ENCODE measurements at places on chromosomes 2 and 18. TPM values are rescaled to one million over a fixed set of nuclear protein-coding genes. Genes with fewer than 3 reads are reported as not detected.

ACTR3 gene
- 265 TPM for total RNA-seq

ANKRD23 gene
- 4.4 TPM for total RNA-seq

CD226 gene
- total RNA-seq, result 0.46 TPM

HAAO gene
- total RNA-seq, result 0.73 TPM

LAMA1 gene
- total RNA-seq, result 0.30 TPM

UGT1A4 gene
- not detected for total RNA-seq

ANKRD62 gene
- total RNA-seq, result not detected

RUFY4 gene
- not detected for total RNA-seq

CDCA7 gene
- total RNA-seq, result 5.1 TPM

LHCGR gene
- total RNA-seq, result not detected

CCNT2 gene
- 33.0 TPM for total RNA-seq

TNFRSF11A gene
- total RNA-seq, result not detected

TMEM200C gene
- 2.1 TPM for total RNA-seq

- H3K27ac ChIP-seq, result peak overlapping the region; percentile 87
- no peak overlapping the region for H3K4me3 ChIP-seq
- DNase-seq, result peak; percentile 81
- H3K27me3 ChIP-seq, result no peaks in the 10 kb centered on the region
- peaks cover 48% of the 10 kb centered on the region for H3K4me1 ChIP-seq
Measured at GRCh38 chr2:31318361-31319336, 84.7 kb downstream of the EHD3 start.

- H3K4me3 ChIP-seq, result no peak overlapping the region
- DNase-seq, result no peak
- no peaks in the 10 kb centered on the region for H3K36me3 ChIP-seq
- H3K4me1 ChIP-seq, result peaks cover 12% of the 10 kb centered on the region
- no peaks in the 10 kb centered on the region for H3K27me3 ChIP-seq
- no peak overlapping the region for H3K27ac ChIP-seq
Measured at GRCh38 chr2:159882130-159882745, 84.2 kb upstream of the CD302 start.

DNA sequence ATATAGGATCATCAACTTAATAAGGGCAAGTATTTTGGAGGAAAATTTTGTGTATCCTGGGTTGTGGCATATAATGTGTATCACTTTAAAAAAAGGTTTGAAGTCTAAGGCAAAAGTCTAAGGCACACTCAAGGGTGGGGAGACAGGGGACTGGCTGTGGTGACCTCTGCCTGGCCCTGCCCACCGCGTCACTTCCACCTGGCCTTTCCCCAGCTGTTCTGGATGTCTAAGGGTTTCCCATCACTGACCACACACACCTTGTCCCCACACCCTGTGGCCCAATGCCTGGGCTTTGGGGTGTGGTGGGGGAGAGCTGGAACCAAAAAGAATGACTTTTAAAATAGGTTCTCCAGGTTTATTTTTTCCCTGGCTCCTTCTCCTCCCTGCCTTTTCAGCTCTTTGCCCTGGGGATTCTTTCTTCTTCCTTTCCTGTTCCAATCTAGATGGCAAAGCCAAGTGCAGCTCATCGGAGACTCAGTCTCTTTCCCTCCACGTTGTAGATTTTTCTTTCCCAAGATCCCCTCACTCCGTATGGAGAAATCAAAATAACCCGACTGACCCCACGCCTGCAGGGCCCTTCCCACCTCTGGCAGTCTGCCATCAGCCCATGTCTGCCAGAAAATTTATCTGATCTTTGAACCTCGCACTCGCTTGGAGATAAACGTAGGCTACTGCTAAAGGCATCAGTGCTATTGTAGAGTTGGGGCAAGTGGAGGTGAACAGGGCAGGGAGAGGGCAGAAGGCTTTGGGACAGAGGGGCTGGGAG lies 257.2 kb downstream of the DYSF start:
- H3K27ac ChIP-seq, result no peak overlapping the region
- H3K36me3 ChIP-seq, result no peaks in the 10 kb centered on the region
- H3K4me3 ChIP-seq, result no peak overlapping the region
- DNase-seq, result no peak
- peaks cover 7% of the 10 kb centered on the region for H3K27me3 ChIP-seq
- no peaks in the 10 kb centered on the region for H3K4me1 ChIP-seq

DNA sequence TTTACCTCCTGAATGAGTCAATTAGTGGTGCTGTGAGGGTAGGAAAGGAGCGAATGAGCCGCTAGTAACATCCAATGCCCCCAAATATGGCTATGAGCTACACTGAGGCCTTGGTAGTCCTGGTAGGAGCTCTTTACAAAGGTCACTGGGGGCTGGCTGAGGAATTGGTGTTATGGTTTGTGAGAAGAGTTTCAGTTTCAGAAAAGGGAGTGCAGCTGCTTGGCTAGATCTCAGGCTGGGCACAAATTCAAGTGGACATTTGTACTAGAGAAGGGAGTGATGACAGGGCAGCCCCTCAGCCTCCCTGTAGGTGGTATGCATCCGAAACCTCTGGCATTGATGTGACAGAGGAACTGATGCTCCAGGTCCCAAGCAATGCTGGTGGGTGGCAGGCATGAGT lies 13.9 kb upstream of the PAIP2B start:
- no peak for DNase-seq
- H3K27me3 ChIP-seq, result peaks cover 70% of the 10 kb centered on the region
- H3K27ac ChIP-seq, result no peak overlapping the region

GRCh38 chr2:62934517-62934916 lies 116.1 kb upstream of the OTX1 start:
- H3K27me3 ChIP-seq, result no peaks in the 10 kb centered on the region
- H3K27ac ChIP-seq, result no peak overlapping the region
- DNase-seq, result no peak
- no peak overlapping the region for H3K4me3 ChIP-seq
- H3K36me3 ChIP-seq, result no peaks in the 10 kb centered on the region
- H3K4me1 ChIP-seq, result peaks cover 41% of the 10 kb centered on the region

DNA sequence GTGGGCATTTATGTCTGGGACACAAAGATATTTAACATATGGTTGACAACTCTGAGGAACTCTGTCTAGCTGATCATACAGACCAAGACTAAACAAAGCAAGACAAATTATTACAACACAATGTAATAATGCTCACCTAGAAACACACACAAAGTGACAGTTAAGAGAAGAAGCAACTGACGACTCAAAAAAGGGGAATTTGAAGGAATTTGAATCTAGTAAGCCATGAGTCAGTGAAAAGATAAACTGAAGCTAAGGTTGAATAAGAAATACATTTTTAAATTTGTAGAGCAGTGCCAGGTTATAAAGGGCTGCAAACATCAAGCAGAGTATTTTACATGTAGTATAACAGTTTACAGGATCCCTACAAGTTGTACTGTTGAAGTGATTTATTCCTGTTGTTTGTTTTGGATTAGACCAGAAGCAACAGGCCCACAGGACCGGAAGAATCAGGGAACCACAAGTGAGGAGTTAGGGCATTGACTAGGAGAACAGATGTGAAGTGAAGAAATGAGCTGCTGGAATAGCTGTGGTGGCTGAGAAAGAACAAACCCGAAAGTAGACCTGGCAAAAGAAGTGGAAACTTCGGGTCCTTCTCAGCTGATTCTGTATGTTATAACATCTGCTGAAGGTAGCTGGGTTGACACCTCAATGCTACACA lies 35.6 kb downstream of the IFIH1 start:
- no peaks in the 10 kb centered on the region for H3K27me3 ChIP-seq
- H3K27ac ChIP-seq, result no peak overlapping the region
- H3K4me3 ChIP-seq, result no peak overlapping the region

- no peak overlapping the region for H3K4me3 ChIP-seq
- no peak overlapping the region for H3K27ac ChIP-seq
- peak; percentile 78 for DNase-seq
Measured at GRCh38 chr2:134668821-134669220, 50.0 kb downstream of the TMEM163 start.

GRCh38 chr2:222297600-222297935 lies 1.2 kb downstream of the PAX3 start:
- peaks cover 1% of the 10 kb centered on the region for H3K36me3 ChIP-seq
- H3K4me1 ChIP-seq, result peaks cover 37% of the 10 kb centered on the region
- peaks cover 98% of the 10 kb centered on the region for H3K27me3 ChIP-seq
- peak overlapping the region; percentile 61 for H3K4me3 ChIP-seq

DNA sequence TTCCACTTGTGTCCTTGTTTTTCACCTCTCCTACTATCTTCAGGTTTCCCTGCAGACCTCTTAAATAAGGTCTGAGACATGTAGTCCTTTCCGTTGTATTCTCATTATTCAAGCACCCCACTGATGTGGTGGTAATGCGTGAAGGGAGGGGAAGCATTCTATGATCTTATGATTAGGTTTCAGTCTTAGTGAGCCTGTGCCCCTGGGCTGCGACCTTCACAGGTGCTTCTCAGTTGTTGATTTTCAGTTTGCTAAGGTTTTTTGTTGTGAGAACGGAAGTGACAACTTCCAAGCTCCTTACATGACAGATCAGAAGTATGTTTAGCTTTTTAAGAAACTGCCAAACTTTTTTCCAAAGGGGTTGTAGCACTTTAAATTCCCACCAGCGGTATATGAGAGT lies 41.3 kb downstream of the VPS54 start:
- H3K4me1 ChIP-seq, result peaks cover 4% of the 10 kb centered on the region
- H3K27ac ChIP-seq, result no peak overlapping the region
- no peak for DNase-seq
- H3K27me3 ChIP-seq, result no peaks in the 10 kb centered on the region

- H3K4me1 ChIP-seq, result peaks cover 50% of the 10 kb centered on the region
- peak overlapping the region; percentile 41 for H3K27ac ChIP-seq
- H3K27me3 ChIP-seq, result no peaks in the 10 kb centered on the region
- H3K4me3 ChIP-seq, result no peak overlapping the region
- DNase-seq, result no peak
Measured at GRCh38 chr2:85435981-85436835, 17.7 kb downstream of the SH2D6 start.

DNA sequence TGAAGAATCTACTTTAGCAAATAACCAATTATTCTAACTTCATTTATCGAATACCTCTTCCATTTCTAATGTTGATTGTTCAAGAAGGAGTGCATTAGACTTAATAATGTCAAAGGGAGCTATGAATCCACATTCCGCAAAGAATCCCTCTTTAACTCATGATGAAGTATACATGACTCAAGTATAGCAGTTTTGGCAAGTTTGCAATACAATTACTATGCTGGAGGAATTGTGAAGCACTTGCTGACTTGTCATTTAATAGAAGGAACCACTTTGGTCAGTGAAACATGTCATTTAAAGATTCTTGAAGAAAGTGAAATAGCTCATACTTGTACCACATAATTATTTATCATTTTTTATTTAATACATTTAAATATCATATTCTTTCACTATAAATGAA lies 125.1 kb downstream of the SLC39A10 start:
- H3K27ac ChIP-seq, result no peak overlapping the region
- no peaks in the 10 kb centered on the region for H3K36me3 ChIP-seq
- DNase-seq, result no peak
- no peaks in the 10 kb centered on the region for H3K4me1 ChIP-seq
- peaks cover 15% of the 10 kb centered on the region for H3K27me3 ChIP-seq

DNA sequence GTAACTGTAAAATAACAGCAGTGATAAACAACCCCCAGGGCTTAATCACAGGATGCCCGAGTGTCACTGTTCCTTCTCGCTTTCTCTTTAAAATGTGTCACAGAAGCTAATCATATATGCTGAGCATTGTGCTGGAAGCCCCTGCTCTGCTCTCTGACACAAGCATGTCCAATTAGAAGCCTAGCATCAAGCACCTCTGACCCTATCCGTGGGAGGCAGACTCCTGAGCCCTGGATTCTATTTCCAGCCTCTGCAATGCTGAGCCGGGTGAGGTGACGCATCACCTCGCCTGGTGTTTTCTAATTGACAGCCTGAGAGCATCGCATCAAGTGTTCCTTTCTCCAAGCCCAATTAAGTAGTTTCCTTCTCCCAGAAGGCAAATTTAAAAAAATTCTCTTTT lies 19.7 kb upstream of the SCG2 start:
- H3K36me3 ChIP-seq, result no peaks in the 10 kb centered on the region
- no peaks in the 10 kb centered on the region for H3K27me3 ChIP-seq
- H3K4me3 ChIP-seq, result no peak overlapping the region
- no peak for DNase-seq
- peaks cover 23% of the 10 kb centered on the region for H3K4me1 ChIP-seq
- no peak overlapping the region for H3K27ac ChIP-seq

DNA sequence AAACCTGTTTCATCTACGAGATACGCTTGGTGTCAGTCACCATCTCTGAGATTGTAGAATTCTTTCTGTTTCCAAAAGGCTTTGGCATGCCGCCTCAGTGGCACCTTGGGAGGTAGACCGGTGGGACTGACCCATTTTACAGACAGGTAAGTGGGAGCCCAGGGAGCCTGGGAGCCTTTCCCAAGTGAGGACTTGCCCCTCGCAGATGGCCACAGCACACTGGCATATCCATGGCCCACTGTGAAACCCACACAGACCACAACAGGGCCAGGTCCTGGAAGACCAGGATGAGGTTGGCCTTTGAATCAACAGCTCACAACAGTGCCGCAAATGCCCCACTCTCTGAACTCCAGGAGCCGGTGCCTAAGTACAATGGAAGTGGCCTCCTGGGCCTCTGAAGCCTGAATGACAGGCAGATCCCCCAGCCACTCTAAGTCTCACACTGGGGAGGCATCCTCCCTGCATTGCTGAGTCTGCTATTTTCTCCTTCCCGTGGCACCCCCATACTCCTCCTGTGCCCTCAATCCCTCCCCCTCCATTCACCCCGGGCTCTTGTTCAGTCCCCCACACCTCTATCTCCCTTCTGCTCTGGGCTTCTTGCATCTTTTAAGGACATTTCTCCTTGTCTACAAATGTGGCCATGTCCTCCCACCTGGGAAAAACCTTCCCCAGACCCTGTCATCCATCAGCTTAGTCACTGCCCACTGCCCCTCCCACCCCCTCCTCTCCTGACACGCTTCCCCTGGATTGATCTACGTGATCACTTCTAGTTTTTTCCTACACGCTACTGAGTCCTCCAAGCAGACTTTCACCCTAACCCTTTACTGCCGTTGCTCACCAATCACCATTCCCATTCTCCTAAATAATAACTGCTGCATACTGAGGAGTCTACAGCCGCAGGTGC lies 26.2 kb downstream of the CENPA start:
- H3K27me3 ChIP-seq, result peaks cover 34% of the 10 kb centered on the region
- H3K27ac ChIP-seq, result no peak overlapping the region
- H3K4me1 ChIP-seq, result peaks cover 5% of the 10 kb centered on the region
- no peak overlapping the region for H3K4me3 ChIP-seq

DNA sequence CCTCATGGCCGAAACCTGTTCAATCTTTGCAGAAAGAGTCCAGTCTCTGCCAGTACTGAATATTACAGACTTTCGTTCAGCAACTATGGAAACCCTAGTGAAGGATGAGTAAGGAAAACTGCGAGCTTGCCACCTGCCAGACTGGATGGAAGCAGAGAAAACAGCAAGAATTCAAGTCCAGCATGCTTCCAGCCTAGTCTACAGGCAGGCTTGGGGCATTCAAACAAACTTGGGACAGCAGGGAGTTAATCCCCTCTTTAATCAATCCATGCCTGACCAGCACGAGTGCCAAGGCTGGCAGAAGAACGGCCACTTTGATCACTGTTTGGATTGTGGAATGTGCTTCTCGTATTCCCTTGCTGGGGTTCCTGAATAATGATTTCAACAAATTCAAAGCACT lies 145.2 kb downstream of the EPHA4 start:
- H3K4me3 ChIP-seq, result no peak overlapping the region
- peaks cover 18% of the 10 kb centered on the region for H3K36me3 ChIP-seq
- no peaks in the 10 kb centered on the region for H3K27me3 ChIP-seq
- DNase-seq, result no peak

GRCh38 chr2:47310801-47311560 lies 92.0 kb upstream of the MSH2 start:
- peaks cover 31% of the 10 kb centered on the region for H3K4me1 ChIP-seq
- H3K27ac ChIP-seq, result no peak overlapping the region
- DNase-seq, result no peak
- no peaks in the 10 kb centered on the region for H3K27me3 ChIP-seq

GRCh38 chr2:235936493-235936892 lies 231.7 kb downstream of the GBX2 start:
- no peak overlapping the region for H3K4me3 ChIP-seq
- peaks cover 22% of the 10 kb centered on the region for H3K36me3 ChIP-seq
- no peaks in the 10 kb centered on the region for H3K27me3 ChIP-seq
- H3K27ac ChIP-seq, result no peak overlapping the region
- H3K4me1 ChIP-seq, result peaks cover 45% of the 10 kb centered on the region

All from osteocyte (in vitro differentiated cells).